ENCODE measurements at places on chromosomes 4 and X.

GRCh38 chr4:8330821-8331574 lies 61.4 kb downstream of the HTRA3 start:
- no peak for DNase-seq

GRCh38 chr4:20305976-20306375 lies 54.3 kb downstream of the SLIT2 start:
- no peak for DNase-seq

DNA sequence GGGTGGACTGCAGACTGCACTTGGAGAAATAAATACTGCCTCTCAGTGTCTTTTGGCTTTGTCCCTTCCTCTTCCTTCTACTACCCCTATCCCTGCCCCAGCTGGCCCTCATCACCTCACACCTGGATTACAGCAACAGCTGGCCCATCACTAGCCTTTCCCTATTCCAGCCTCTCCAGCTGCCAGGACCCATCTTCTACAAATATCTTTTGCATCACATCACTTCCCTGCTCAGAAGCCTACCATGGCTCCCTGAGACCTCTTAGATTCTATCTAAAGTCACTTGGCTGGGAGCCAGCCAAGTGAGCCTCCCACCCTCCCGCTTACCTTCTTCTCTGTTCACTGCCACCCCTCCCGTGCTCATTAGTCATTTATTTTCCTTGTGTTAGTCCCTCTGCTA lies 66.8 kb downstream of the TSC22D3 start:
- DNase-seq, result no peak

- no peak for DNase-seq
Measured at GRCh38 chrX:64202808-64203325, 2.6 kb downstream of the AMER1 start.

- no peak for DNase-seq
Measured at GRCh38 chr4:102641793-102642192, 119.0 kb downstream of the MANBA start.

DNA sequence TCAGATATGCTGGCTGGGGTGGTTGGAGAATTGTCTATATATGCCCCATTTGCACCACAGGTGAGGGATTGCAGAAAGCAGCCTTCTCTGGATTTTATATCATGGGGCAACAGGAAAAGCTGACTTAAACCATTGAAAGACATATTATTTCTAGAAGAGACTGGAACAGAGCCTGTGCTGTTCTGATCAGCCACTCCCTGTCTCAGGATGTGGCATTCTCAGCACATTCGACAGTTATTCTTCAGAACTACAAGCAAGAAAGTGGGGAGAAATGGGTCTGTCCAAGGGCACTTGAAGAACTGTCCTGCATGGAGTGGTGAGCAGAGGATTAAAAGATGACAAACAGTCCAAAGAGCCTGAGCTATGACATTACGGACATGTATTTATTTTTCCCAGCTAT lies 67.8 kb upstream of the EPHA5 start:
- no peak for DNase-seq

- DNase-seq, result no peak
Measured at GRCh38 chrX:112759512-112759911, 79.8 kb upstream of the LHFPL1 start.

DNA sequence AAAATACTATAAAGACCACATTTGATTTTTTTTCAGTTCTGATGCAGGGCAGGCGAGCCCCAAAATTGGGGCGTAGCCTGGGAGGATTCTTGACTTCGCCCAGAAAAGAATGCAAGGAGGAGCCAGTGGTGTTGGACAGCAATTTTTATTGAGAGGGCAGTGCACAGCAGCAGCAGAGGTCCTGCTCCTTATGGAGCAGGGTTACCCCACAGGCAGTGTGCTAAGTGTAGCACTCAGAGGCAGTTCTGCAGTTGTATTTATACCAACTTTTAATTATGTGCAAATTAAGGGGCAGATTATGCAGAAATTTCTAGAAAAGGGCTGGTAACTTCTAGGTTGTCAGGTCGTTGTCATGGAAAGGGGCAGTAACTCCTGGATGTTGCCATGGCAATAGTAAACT lies 69.9 kb downstream of the GASK1B start:
- no peak for DNase-seq

DNA sequence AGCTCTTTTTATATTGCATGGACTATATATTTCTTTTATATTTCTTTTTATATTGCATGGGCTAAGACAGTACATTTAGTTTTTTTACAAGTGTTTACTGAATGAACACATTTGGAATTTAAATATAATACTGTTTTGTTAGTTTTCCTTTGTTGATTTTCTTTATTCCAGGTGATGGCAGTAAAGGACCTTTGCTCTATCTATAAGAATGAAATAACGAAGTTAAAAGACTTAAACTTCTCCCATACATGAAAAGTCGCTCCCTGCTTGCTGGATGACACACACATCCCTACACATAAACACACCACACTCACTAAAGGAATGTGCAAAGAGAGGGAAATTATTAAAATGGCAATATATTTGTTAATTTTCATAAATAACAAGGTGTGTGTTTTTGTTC lies 102.5 kb upstream of the ANXA10 start:
- DNase-seq, result no peak

- no peak for DNase-seq
Measured at GRCh38 chrX:100685997-100686305, 42.0 kb downstream of the SRPX2 start.

- no peak for DNase-seq
Measured at GRCh38 chr4:54054501-54054900, 9.9 kb downstream of the CHIC2 start.

DNA sequence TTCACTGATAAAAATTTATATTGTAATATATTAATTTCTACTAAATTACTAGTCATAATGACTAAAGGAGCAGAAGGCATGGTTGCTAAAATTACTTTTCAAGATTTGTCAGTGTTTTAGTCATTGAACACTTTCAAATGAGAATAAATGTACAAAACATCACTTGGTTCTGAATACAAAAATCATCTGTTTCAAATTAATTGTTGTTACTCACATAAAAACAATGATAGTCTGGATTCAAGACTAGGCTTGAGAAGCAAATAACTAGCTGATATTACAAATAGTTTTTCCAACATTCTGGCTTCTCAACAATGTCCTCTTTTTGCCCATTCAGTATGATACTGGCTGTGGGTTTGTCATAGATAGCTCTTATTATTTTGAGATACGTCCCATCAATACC lies 112.5 kb downstream of the ANAPC10 start:
- no peak for DNase-seq

- DNase-seq, result no peak
Measured at GRCh38 chr4:174408841-174409552, 113.3 kb downstream of the HPGD start.

DNA sequence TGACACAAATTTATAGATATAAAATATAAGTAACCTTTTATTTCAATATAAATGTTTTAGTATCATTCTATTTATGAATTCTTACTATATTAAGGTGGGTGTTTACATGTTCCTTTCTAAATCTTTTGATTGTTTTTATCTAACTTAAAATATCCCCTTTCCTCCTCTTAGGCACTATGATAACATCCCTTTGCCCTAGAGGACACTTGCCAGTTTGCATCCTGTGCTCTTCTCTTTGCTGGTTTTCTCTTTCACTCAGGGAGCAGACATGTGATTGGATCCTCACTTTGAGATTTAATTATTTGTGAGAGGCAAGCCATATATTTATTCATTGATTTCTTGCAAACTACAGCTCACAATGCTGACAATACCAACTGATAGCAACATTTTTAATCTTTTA lies 16.2 kb downstream of the LRIT3 start:
- no peak for DNase-seq

- DNase-seq, result no peak
Measured at GRCh38 chr4:42603862-42604261, 53.0 kb downstream of the ATP8A1 start.

DNA sequence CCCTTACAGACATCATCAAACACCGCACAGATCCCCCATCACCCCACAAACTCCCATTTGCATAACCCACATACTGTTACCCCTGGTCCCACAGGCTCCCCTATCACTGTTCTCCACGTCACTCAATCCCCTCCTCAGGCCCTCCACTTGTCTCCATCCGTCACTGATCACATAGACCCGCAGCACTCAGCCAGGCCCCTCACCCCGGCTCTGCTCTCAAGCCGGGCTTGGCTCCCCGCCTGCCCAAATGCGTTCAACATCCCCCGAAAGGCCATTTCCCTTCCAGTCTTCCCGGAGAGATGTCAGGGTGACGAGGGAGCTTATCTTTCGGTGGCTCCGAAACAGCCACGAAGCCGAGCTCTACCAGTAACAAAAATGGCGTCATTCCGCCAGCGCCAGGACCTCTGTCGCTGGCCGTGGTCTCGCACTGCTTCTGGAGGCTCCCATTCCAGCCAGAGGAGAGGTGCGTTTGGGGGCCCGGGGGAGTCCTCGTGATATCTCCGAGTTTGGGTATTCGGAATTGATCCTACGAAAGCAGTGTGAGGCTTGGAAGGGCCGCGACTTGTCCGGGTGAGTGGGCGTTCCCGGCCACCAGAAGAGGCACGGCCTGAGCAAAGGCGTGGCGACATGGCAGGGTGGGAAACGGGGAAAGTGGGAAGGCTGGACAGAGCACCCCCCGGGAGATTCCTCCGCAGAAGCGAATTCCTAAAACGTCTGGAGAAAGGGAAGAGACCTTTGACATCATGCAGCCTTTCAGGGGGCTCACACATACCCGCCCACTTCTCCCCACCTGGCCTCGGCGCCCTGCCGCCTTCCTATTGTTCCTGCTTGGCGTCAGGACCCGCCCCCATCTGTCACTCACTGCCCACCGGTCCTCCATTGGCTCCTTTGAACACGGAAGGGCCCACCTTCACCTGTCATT lies at the start of gene ZNF630:
Gene ZNF630 (minus strand): TSS at position 577 of the 922 bp plus-strand sequence. CDS start 4,754 bp downstream, outside the sequence.
- DNase-seq, result no peak

- DNase-seq, result no peak
Measured at GRCh38 chr4:79676705-79677104, 268.7 kb upstream of the GK2 start.

GRCh38 chr4:14446904-14447303 lies 555.4 kb upstream of the CPEB2 start:
- no peak for DNase-seq

DNA sequence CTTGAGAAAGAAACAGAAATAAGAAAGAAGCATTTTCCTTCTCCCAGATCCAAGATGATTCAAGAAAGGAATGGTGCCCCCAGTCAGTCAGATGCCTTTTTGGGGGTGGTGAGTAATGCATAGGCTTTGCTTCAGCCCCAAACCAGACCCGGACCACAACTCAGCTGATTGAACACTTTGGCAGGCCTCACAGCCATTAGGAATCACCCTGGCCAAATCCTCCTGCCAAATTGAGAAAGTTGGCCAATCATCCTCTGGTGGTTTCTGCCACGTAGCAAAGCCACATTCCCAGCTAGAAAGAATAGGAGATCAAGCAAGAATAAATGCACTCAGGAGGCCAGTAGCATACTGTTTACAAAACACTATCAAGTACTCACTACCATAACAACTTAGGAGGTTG lies 33.7 kb downstream of the FRMD7 start:
- no peak for DNase-seq

DNA sequence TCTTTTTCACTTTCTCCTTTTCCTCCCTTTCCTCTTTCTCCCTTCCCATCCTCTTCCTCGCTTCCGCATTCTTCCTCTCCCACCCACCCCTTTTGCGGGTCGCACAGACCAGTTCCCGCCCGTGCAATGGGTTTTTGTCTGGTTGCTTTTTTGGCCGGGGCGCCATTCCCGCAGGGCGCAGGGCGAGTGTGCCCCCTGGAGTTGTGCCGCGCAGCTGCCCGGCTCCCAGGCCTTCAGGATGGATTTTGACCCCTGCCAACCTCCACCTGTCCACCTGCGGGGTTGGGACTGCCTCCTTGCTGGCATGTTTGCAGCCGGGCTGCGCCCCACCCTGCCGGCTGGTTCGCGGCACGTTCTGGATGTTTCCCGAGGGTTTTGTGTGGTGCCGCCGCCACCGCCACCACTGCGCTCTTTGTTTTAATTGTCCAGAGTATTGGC lies 578 bp upstream of the SEL1L3 start:
- DNase-seq, result no peak

- DNase-seq, result no peak
Measured at GRCh38 chr4:55396308-55397125, 760 bp downstream of the TMEM165 start.

DNA sequence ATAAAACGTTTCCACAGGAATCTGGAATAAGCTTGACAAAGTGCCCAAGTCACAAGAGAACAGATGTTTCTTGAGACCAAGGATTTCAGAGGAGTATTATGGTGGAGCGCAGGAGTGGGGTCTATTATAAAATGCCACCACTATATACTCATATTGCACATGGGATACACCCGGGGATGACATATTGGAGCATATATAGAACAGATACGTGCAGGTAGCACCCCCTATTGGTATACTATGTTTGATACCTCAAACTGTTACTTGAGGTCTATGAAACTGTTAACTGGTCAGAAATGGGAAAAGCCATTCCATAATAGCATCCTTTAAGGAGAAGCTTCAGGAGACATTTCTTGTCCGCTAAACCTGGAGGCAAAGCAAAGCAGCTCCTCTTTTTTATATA lies 86.0 kb downstream of the PCYT1B start:
- DNase-seq, result no peak
